ENCODE measurements at places on chromosomes 11 and 22. TPM values are rescaled to one million over a fixed set of nuclear protein-coding genes. Genes with fewer than 3 reads are reported as not detected.

Gene PPP1R14B
- polyA plus RNA-seq: 331 TPM

Gene APOA4
- polyA plus RNA-seq: 0.75 TPM

Gene DCPS
- 17.1 TPM for polyA plus RNA-seq

Gene SSH3
- polyA plus RNA-seq: 7.8 TPM

Gene MYBPC3
- 484 TPM for polyA plus RNA-seq

Gene CRYBB2
- not detected for polyA plus RNA-seq

Gene C11orf91
- not detected for polyA plus RNA-seq

Gene DDI1
- polyA plus RNA-seq: not detected

Gene TRIM6
- polyA plus RNA-seq: 0.52 TPM

Gene C22orf31
- polyA plus RNA-seq: not detected

Gene CASP5
- polyA plus RNA-seq: 0.03 TPM

Gene RASGRP2
- polyA plus RNA-seq: 31.3 TPM

Gene EIF3M
- polyA plus RNA-seq: 303 TPM

Gene MUC5AC
- not detected for polyA plus RNA-seq

Gene OLFML1
- polyA plus RNA-seq: 2.2 TPM

Gene SLC25A45
- 10.7 TPM for polyA plus RNA-seq

Gene TMEM191C
- 0.70 TPM for polyA plus RNA-seq

Gene OR51I1
- not detected for polyA plus RNA-seq

Gene SMIM38
- polyA plus RNA-seq: 0.07 TPM

Gene RBFOX2
- polyA plus RNA-seq: 18.0 TPM

Gene SESN3
- 1.4 TPM for polyA plus RNA-seq

Gene CAPN5
- polyA plus RNA-seq: 2.5 TPM

Gene GPHA2
- not detected for polyA plus RNA-seq

Gene ST14
- 0.73 TPM for polyA plus RNA-seq

Gene MS4A7
- 2.3 TPM for polyA plus RNA-seq

Gene ANO5
- polyA plus RNA-seq: 15.9 TPM

Gene KLHDC7B
- 0.10 TPM for polyA plus RNA-seq

Gene RRP8
- polyA plus RNA-seq: 23.0 TPM

Gene DSCAML1
- polyA plus RNA-seq: 0.88 TPM

Gene PIK3C2A
- polyA plus RNA-seq: 6.7 TPM

Gene SLC5A1
- polyA plus RNA-seq: 12.2 TPM

Gene CYTH4
- polyA plus RNA-seq: 2.1 TPM

Gene LRRC10B
- 2.6 TPM for polyA plus RNA-seq

Measured in heart right ventricle (tissue), 16 donors.